ENCODE measurements at places on chromosomes 3 and 15.

- DNase-seq: no peak
Observed at GRCh38 chr3:194330160-194330559, 21.0 kb downstream of the CPN2 start.

DNA sequence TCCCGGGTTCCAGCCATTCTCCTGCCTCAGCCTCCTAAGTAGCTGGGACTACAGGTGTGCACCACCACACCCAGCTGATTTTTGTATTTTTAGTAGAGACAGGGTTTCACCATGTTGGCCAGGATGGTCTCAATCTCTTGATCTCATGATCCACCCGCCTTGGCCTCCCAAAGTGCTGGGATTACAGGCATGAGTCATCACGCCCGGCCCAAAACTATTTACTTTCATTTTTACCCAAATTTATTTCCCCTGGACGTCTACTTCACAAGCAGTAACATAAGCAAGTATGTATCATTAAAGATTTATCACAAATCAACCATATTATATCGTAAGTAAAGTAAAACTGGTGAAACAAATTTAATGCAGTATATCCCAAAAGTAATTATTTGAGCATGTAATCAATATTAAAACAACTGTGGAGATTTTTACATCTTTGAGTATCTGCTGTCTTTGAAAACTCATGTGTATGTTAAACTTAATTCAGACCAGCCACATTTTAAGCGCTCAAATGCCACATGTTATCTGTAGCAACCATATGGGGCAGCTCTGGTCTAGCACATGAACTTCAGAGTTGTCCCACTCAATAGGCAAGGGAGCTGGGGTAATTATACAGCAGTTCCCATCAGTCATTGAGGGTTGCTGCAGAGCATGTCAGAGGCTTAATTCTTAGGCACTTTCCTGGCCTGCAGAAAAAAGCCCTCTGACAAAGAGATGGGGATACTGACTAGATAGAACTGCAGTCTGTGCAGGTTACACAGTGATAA is 185.7 kb upstream of the CTDSPL start:
- DNase-seq: no peak

GRCh38 chr3:12562451-12562850 is 5.6 kb downstream of the MKRN2 start:
- no peak for DNase-seq

- no peak for DNase-seq
Observed at GRCh38 chr3:138935505-138935862, 11.5 kb downstream of the FOXL2 start.

DNA sequence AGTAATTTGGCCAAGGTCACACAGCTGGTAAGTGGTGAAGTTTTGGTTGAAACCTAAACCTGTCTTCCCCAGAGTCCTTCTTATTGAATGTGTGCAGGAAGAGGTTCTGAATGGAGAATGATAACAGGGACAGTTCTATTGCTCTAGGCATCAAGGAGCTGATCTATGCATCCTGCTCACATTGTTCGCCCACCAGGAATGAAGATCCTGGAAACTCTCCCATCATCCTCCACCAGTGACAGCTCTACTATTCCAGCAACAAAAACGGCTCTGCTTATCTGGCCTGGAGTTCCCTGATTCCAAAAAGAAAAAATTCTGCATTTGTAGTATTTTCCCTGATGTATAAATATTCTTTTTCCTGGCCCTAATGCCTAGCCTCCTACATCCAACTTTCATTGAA is 16.4 kb upstream of the TNFAIP8L3 start:
- no peak for DNase-seq

DNA sequence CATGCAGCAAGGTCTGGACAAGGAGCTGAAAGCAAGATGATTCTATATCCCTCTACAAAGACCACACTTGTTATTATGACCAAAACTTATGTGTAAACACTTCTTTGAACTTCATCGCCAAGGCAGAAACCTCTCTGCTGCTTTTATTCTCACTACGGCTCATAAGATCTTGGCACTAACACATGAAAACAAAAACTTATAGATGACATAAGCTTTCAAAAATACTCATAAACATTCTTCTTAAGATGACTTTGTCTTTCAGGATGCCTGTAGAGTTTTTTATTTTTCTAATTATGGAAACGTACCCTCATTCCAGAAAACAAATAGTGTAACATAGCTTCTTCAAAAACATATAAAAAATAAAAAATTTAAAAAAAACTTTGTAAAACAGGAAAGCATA is 12.5 kb upstream of the C15orf61 start:
- peak; percentile 49 for DNase-seq

DNA sequence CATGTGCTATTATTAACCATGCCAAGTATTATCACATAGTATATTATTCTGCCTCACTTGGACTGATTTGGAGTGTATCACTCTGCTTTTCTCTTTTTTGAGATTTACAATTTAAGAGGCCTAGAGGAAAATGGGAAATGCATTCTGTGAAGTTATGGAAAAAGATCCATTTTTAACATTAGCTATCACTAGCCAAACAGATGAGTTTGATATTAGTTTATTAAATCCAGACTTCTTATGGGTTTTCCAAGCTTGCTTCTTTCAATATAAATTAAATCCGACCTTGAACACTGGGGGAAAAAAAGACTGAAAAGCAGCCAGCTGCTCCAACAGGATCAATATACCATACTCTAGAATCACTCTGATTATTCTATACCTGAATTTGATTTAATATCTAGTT is 30.1 kb upstream of the PLOD2 start:
- DNase-seq: no peak

DNA sequence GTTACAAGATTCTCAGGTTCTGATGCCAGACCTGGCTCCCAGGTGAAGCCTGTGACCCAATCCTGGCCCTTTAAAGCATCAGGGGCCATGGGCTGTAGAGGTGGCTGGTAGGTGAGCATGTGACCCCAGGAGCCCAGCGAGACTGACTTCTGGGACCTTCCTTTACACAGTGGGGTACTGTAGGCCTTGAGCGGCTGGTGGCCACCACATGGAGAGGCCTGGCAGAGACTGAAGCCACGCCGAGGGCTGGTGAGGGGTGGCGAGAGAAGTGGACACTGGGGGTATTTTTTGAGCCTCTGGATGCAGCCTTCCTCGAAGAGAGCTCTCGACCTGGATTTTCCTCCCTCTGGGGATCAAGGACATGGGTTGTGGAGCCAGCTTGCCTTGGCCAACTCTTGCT is 71.2 kb upstream of the ITGA11 start:
- no peak for DNase-seq

- DNase-seq: no peak
Observed at GRCh38 chr3:101791778-101792177, 12.8 kb downstream of the NXPE3 start.

DNA sequence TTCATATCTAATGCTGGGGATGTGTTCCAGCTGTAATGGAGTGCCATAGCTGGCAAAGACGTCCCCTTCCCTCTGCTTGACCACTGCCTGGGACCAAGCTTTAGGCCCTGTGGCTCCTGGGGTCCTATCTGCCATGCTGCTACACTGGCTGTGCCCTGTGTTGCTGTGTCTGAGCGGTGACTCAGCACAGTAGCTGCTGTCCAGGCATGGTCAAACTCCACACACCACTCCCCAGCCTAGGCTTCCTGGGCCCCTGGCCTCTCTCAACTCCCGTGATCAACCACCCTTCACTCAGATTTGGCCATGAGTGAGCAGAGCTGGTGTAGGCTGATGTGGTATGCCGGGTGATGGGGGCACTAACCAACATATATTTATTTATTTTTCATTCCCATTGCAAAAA is 27.0 kb downstream of the EPHB1 start:
- no peak for DNase-seq

- DNase-seq: peak; percentile 41
Observed at GRCh38 chr3:160016972-160017371, 28.3 kb downstream of the IL12A start.

DNA sequence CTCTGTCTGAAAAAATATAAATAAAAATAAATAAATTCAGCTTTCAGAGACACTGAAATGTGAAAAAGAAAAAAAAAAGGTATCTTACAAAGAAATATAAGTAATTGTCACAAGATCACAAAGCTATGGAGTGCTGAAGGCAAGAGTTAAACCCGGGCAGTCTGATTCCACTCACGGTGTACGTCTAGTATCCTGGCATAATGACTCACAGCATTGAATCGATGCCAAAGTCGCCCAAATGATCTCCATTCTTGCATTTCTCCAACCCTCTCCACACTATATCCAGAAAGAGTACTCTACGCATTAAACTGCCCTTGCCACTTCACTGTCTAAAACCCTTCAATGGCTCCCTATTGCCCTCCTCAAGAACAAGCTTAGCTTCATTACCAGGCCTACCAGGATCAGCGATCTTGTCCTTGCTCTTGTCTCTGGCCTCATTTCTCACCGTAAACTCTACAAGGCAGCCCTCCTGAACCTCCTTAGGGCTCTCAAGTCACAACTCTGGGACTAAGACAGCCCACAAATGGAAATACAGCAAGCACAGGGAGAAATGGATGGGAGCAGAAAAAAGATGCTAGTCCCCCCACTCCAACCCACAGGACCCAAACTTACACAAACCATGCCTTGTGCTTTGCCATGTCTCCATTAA is 7.7 kb downstream of the SUCLG2 start:
- peak; percentile 39 for DNase-seq

GRCh38 chr3:185930393-185931107 is 7.3 kb downstream of the TRA2B start:
- DNase-seq: no peak

- no peak for DNase-seq
Observed at GRCh38 chr3:126337980-126338651, 19.1 kb downstream of the KLF15 start.

DNA sequence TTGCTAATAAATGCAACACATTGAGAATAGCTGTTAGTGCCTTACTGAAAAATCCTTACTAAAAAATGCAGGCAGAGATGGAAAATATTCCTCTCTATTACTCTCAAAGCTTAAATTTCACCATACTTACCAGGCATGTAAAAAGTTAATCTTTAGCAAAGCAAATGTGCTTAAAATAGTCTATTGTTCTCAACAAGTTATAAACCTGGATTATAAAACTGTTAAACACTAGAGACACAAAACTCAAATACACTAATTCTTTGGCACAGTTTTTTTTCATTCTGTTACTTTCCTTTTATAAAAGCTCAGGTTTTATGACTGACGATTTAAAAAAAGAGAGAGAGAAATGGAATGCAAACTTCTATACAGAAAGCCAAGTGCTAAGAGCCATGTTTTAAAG is 119.8 kb downstream of the THRB start:
- no peak for DNase-seq

DNA sequence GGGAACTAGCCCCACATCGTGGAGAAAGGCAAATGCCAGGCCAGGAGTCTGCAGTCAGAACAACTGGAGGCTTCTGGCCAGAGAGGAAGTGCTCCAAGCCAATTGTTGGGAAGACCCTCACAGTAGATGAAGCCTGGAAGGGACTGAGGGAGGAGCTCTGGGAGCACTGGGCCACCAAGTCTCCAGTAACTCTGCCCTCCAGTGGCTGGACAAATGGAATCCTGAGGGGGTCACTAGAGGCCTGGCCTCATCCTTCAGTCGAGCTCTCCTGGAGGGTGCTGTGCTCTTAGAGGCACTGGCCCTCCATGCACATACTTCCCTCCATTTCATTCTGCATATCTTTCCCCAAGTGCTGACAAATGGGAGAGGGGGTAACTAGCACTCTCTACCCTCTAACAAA is 103.0 kb downstream of the MYLK start:
- DNase-seq: no peak

DNA sequence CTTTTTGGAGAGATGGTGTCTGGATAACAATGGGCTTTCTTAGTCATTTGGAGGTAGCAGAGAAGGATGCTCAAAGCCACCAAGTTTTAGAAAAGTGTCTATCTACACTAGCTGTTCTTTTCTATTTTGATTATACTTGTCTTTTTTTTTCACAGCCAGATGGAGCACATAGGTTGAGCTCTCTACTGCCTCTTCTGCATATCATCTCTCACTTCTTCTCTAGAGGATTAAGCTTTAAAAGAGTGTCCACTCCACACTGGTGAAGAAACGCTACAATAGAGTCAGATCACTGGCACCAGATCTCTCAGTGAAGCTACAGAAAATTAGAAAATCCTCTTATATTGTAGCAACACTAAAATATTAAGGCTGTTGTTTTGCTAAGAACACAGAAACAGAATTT is 145.3 kb upstream of the MBNL1 start:
- peak; percentile 17 for DNase-seq

- DNase-seq: no peak
Observed at GRCh38 chr3:143559296-143559695, 289.0 kb downstream of the SLC9A9 start.

- DNase-seq: no peak
Observed at GRCh38 chr3:15010664-15011063, 54.5 kb downstream of the MRPS25 start.

DNA sequence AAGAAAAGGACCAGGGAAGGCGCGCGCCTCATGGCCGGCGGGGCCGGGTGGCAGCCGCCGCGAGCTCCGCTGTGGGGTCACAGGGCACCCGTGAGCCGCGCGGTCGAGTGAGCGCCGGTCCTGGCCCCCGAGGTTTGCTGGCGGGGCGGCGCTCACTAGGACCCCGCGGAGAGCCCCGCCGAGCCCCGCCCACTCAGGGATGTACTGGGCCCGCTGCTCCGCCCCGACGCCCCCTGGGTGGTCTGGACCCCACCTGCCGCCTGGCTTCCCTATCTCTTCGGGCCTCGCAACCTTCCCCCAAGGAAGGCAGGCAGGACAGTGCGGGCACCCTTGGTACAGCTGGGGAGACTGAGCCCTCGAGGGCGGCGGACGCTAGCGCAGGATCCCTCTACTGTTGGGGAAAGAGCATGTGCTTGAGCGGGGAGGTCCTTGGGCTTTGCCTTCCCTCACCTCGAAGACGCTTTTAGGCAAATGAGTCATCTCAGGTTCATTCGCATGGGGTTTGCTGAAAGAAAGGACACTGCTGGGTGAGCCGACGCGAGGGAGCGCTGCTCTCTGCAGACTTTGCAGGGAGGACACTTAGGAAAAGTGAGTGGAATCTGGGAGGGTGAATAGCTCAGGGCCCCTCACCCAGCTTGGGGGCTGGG is at the start of gene CHRNB4:
CHRNB4 (minus strand) TSS at position 109 of the 647 bp plus-strand sequence; CDS start at position 32, 77 bp downstream.
- peak; percentile 3 for DNase-seq

DNA sequence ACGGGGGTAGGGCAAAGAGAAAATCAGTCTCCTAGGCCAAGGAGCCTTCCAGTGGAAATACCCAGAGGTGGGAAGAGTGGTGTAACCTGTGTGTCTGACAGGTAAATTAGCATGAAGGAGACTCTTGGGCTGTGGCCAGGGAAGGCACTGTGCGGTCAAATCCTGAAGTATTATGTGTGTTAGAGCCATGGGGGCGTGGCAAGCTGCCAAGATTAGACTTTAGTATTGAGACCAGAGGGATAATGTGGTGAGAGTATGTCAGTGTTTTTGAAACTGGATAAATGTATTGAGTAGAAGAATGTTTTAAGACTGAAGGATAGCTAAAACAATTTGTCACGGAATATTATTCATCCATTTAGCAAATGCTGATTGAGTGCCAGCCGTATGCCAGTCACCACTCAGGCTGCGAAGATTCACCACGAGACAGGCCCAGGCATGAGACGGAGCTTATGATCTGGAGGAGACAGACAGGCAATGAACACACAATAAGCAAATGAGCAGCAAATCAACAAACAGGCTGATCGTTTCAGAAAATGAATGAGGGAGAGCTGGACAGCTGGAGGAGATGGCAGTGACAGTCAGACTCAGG is 445.9 kb downstream of the MCTP2 start:
- no peak for DNase-seq

- DNase-seq: peak; percentile 38
Observed at GRCh38 chr3:120177707-120178306, 83.6 kb upstream of the GSK3B start.

- no peak for DNase-seq
Observed at GRCh38 chr15:100571592-100572167, 30.3 kb downstream of the LINS1 start.
